ENCODE measurements at places on chromosomes 4 and X.
A peak's percentile ranks its signal among the peaks of the same experiment; 100 is the strongest.

- DNase-seq = peak; percentile 29
Measured at GRCh38 chr4:94621491-94622080, 136.2 kb upstream of the BMPR1B start.

- no peak for DNase-seq
Measured at GRCh38 chr4:89222170-89222569, 85.4 kb downstream of the GPRIN3 start.

- no peak for DNase-seq
Measured at GRCh38 chr4:7027284-7027683, 15.9 kb upstream of the TADA2B start.

GRCh38 chrX:153075366-153075765 is 3.1 kb downstream of the PNMA6A start:
- DNase-seq = no peak

- DNase-seq = no peak
Measured at GRCh38 chrX:3545901-3546300, 167.5 kb downstream of the PRKX start.

- DNase-seq = no peak
Measured at GRCh38 chr4:5142726-5143125, 91.4 kb downstream of the STK32B start.

GRCh38 chr4:134388351-134388750 is 186.8 kb upstream of the PABPC4L start:
- DNase-seq = no peak

- DNase-seq = no peak
Measured at GRCh38 chr4:152265149-152265621, 270.7 kb downstream of the FBXW7 start.

DNA sequence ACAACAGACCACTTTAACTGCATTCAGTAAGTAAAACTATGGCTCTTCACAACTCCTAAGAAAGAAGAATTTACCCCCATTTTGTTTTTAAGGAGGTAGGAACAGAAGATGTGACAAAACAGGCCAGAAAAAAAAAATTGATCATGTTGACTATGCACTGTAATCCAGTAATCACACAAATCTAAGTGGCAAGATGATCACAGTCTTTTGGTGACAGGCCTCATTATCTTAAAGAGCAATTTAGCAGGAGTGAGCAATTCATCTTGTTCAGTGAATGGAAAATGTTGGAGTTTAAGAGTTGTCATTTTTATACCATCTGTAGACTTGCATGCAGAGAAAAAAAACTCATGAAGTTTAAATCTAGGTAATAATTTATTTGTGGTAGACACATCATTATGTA is 115.1 kb downstream of the SLC39A8 start:
- no peak for DNase-seq

GRCh38 chrX:29419774-29420553 is 795.4 kb upstream of the MAGEB2 start:
- no peak for DNase-seq

GRCh38 chr4:77827343-77827742 is 8.2 kb upstream of the CNOT6L start:
- DNase-seq = peak; percentile 26

DNA sequence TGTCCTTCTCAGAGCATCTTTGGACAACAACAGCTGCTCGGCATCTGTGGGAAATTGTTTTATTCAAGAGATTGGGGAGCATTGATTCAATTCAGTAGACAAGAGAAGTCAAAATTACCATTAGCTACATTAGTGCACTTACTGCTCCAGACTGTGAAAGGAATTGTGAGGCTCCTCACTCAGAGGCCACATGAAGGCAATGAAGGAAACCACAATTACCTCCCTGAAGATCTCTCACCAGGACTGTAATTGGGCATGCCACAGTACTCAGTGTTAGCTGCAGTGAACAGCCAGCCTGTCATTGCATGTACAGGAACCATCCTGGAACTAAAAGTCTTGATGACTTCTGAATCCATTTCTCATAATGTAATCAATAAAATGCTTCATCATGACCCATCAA is 144.8 kb downstream of the PPA2 start:
- no peak for DNase-seq

GRCh38 chrX:81120936-81121371 is 80.8 kb downstream of the HMGN5 start:
- DNase-seq = peak; percentile 43

GRCh38 chr4:73867783-73868182 is 1.4 kb upstream of the CXCL1 start:
- no peak for DNase-seq

DNA sequence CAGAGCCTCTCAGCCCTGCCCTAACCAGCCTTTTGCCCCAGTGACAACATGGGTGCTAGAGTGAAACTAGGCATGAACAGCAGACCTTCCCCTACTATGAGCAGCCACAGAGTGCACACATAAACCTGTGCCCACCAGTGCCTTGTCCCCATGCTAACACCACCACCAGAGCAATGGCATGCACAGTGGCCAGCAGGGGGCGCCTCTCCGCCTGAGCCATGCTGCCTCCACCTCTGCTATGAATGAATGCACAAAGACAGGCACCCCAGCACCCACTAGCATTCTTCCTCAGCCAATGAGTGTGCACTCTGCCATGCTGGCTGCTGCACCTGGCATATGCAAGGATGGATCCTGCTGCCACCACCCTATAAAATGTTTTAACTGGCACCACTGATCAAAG is 286.9 kb upstream of the FGF16 start:
- peak; percentile 25 for DNase-seq

- peak; percentile 48 for DNase-seq
Measured at GRCh38 chr4:6917461-6918271, 8.0 kb downstream of the TBC1D14 start.

DNA sequence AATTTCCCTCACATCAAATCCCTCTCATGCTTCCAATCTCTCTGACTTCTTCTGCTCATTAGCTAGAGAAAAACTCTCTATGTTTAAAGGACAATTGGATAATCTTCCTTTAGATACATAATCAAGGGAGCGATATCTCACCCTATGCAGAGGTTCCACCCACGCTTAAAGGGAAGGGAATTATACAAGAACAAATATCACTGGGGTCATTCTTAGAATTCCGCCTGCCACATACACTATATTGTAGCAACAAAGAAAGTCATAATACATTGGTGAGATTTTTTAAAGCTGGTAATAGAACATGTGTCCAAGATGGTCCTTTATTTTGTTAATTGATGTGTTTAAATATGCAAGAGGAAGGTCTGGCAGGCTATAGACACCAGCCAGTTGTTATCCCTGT is 31.5 kb downstream of the NKX6-1 start:
- DNase-seq = no peak

- DNase-seq = no peak
Measured at GRCh38 chr4:155578219-155578618, 88.4 kb upstream of the GUCY1A1 start.

DNA sequence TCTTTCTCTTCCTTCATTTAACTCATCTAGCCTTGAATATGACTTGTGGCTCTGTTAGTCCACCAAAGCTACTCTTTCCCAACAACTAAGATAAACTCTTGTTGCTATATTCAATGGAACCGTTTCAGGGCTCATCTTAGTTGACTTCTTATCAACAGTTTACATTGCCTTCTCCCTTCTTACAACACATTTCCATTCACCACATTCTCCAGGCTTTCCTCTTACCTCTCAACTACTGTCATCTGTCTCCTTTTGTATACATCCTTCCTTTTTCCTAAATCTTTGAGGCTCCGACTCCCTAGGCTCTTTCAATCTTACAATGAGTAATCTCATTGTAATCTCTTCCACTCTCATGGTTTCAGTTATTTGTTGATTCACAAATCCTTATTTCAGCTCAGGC is 58.5 kb downstream of the NCAPG start:
- no peak for DNase-seq

GRCh38 chrX:64150775-64151174 is 54.7 kb downstream of the AMER1 start:
- no peak for DNase-seq

DNA sequence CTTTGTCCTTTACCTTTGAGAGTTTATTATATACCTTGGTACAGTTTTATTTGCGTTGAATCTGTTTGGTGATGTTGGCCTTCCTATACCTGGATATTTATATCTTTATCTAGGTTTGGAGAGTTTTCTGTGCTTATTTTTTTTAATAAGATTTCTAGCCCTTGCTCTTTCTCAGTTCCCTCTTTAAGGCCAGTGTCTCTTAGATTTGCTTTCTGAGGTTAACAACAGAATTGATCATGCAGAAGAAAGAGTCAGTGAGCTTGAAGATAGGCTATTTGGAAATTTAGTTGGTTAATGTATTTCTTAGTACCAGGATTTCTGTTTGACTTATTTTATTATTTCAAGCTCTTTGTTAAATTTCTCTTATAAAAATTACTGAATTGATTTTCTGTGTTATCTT is 12.7 kb upstream of the TAF7L start:
- no peak for DNase-seq

DNA sequence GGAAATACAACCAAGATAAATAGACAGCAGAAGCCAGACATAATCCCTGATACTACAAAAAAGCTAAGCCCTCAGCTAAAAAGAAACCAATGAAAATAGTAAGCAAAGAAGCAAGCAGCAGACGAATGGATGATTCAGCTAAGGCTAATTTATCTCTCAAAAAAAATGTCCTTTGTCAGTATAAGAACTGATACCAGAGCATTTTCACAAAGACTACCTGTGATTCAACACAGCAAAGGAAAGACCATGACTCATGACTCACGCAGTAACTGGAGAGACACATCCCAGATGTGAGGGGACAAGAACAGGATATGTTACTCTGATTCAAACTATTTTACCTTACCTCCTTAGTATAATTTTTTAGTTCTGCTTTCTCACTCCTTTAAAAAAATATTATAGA is 22.7 kb upstream of the TMPRSS11F start:
- no peak for DNase-seq

GRCh38 chrX:21373637-21374162 is 518 bp upstream of the CNKSR2 start:
- DNase-seq = peak; percentile 36

GRCh38 chrX:23382572-23382971 is 47.9 kb downstream of the PTCHD1 start:
- DNase-seq = no peak

DNA sequence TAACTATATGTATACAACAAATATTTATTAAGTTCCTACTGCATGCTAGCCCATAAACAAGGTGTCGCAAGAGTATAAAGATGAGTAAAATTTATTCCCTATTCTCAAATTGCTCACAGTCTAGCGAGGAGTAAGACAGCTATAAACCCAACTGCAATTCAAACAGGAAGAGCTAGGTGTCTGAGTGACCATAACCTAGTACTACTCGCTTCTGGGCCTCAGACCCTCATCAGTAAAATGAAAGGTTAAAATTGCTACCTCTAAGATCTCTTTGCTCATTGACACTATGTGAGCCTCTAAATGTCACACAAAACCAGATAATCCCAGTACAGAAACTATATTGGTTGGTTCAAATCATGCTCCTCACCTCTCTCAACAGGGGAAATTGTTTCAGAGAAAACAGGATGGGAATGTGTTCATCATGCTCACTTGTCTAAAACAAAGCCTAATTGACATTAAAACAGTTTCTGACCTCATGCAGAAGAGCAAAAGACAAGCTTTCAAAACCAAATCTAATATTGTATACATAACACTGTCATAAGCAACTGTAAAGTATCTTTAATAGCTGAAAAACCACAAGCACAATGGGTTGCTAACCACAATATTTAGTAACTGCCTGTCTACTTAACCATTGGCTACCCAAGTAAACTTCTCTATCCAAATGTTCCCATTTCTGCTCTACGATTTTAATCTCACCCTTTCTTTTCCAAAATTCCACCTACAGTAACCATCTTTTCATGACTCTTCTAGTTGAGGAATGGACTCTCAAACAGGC is 264.6 kb upstream of the FMR1 start:
- no peak for DNase-seq

Measured in CD4-positive, alpha-beta T cell treated with Interleukin-6 for 4 hours (primary cell).